Activated naive CD4-positive, alpha-beta T cell treated with Interleukin-2 at 50 U/mL for 16 hours (primary cell): ENCODE measurements at places on chromosomes 3 and 15.

DNA sequence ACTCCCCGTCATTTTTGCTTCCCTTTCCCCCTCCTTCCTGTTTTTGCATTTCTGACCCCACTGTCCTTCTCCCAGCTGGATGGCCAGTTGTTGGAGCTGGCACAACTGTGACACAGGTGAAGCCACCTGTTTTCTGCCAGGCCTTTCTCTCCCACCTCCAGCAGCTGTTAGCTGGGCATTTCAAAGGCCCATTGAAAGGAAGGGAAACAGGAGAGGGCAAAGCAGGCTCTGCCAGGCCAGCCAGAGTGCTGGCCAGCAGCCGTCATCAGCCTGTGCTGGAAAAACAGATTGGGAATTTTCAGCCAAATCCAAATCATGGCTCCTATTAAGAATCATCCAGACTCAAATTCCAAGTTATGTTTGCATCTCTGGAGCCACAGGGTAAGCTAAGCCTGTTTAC, 155.2 kb upstream of the C2CD4B start:
- DNase-seq: no peak

GRCh38 chr3:141998669-141999290, 122.3 kb downstream of the ATP1B3 start:
- no peak for DNase-seq

GRCh38 chr15:88258093-88258641, 1.6 kb upstream of the NTRK3 start:
- no peak for DNase-seq

DNA sequence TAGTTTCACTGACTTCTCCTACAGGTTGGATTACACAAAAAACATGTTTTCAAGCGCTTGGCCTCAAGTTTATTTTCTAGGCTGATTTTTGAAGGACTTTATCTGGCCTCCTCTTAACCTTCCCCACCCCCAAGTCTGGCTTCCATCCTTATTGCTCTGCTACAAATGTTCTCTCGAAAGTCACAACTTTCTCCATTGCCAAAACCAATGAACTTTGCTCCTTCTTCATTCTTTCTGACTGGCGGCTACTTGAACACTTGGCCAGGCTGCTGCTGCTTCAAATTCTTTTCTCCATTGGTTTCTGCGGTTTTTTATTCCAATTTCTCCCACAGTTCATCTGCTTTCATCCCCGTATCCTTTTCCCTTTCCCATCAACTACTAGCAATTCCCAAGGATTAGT, 106.6 kb downstream of the TOP2B start:
- no peak for DNase-seq

DNA sequence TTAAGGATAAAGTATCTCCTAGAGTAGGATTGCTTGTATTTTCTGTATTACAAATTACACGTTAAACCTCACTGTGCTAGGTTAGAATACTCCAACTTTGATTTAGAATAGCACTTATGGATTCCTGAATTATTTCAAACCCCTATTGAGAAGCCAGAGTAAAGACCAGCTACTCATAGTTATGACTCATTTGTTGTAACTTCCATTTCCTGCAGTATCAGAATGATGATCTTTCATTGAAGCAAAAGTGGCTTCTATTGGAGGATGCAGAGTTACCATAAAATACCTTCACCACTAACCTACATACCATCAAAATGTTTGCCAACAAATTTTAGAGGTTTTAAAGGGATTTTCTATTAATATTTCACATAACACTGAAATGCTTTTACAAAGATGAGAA, 1322.7 kb upstream of the ALCAM start:
- no peak for DNase-seq

DNA sequence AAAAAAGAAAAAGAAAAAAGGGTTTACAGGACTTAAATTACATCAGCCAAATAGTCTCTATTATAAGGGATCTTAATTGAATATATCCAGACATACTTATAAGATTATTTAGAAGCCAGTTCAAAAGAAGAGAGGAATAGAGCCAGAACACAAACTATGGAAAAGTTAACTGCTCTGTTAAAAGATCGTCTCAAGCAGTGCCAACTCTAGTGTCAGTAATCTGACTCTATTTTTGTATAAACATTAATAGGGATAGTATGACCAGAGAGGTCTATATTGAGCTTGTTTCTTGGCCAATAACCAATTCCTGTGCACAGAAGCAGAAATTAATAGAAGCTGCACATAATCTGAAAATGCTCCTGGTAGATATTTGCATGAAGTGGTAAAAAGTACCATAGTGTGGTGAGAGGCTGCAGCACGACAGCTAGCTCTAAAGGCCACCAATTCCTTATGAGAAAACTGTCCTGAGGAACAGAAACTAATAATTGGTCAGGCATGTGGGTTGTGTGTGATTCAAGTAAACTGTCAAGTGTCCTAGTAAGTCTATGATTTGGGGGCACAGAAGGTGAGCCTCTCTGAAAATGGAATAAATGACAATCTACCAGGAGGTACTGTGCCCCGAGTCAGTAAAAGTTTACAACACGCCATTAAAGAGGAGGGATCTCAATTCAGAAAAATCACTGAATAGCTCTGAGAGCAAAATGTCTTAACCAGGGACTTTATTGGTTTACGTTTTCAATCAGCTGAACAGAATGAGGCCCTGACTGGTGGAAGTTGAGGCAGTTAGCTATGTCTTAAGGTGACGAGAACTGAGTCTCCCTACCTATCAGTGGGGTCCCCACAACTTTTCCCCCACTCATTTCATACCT, 51.5 kb upstream of the NANOGP8 start:
- DNase-seq: no peak

GRCh38 chr15:59290295-59291212, 82.1 kb downstream of the MYO1E start:
- no peak for DNase-seq

DNA sequence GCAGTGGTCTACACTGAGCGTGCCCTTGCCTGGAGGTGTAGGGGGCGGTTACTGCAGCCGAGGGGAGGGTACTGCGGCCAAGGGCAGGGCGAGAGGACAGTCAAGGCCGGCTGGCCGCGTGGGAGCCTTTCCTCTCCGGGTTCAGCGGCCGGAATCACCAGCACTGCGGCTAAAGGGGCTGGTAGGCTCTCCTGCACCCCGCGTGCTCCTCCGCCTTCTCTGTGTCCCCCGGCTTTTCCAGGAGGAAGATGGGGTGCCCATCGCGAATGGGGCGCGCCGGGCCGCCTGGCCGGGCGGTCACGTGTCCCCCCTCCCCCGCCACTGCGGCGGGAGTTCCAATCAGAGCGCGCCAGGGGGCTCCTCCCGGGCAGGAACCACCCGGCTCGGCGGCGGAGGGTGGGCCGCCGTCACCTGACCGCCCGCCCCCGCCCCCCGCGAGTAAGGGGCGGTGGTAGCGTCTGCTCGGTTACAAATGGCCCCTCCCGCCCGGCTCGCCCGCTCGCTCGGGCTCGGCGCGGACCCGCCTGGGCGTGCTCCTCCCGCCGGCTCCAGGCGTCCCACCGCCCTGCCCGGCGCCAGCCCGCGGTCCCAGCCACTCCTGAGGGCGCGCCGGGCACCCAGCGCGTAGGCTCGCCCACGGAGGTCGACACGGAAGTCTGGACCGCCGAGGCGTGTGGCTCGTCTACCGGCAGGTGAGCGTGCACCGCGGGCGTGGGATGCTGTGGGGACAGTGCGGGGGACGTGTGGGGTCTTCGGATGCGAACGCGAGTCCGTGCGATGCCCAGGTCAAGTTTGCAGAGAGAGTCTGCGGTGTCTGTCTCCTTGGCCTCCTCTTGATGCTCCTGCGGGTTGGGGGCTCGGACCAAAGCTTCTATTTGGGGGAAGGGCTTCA, 242.6 kb upstream of the TOPAZ1 start:
- no peak for DNase-seq
